H54 (cell line): ENCODE measurements at places on chromosomes 5 and 9.

GRCh38 chr5:54653956-54654614, 136.5 kb downstream of the SNX18 start:
- no peak for DNase-seq

GRCh38 chr5:32138839-32139493, 35.2 kb downstream of the GOLPH3 start:
- no peak for DNase-seq

- DNase-seq, result no peak
These were observed 42.5 kb upstream of the GNPDA1 start for GRCh38 chr5:142055301-142055700.

- DNase-seq, result no peak
These were observed 387.7 kb downstream of the TLR4 start for GRCh38 chr9:118091711-118092500.

- no peak for DNase-seq
These were observed 589 bp downstream of the RIC1 start for GRCh38 chr9:5629312-5630080.

DNA sequence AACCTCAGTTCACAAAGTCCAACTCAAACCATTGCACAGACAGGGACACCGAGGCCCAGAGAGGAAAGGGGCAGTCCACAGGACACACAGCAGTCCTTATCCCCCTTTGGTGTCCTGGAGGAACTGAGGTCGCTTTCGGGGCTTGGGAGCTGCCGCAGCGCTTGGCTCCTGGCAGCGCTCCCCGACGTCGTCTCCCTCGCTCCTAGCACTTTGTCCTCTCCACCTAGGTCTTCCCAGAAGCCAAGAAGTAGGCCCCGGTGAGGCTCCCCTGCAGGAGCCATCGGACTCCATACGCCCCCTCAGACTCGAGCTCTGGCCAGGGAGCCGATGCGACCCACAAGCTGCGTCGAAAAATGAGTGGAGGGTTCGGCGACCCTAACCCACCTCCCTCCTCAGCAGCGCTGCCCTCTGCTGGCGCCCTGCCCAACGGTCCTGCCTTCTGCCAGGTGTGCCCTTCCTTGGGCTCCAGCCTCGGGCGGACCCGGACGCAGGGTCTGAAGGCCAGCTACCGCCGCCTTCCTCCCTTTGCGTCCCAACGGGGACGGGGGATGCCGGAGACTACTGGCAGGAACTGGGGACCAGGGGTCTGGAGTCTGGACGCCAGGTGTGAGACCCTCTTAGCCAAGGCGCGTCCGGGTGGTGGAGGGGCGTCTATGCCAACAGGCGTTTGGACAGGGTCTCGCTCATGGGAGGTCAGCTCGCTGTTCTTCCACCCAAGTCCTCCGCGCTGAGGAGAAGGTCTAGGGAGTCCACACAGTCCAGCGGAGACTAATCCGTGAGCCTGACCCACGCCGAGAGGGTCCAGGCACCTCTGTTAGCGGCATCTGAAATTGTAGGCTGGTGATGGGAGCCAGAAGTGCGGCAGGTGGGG, 2.1 kb upstream of the PRDM12 start:
- DNase-seq, result no peak

DNA sequence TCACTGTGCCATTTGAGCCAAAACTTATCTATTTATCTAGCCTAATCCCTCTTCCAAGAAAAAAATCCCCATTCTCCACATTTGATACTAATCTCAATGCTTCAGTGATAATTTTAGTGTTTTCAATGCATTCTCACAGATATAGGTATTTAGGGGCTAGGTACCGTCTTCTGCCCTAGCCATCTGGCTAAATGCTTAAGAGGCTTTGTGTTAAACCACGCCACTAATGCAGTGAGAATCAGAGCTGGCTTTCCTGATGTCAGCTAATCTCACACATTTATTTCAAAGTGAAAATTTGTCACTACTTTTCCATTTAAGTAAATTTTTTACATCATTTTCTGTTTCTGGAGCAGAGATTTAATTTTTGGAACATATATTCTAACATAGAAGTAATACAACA, 479.7 kb downstream of the MAN2A1 start:
- DNase-seq, result no peak

- no peak for DNase-seq
These were observed 113.7 kb downstream of the COL23A1 start for GRCh38 chr5:178476531-178476930.

DNA sequence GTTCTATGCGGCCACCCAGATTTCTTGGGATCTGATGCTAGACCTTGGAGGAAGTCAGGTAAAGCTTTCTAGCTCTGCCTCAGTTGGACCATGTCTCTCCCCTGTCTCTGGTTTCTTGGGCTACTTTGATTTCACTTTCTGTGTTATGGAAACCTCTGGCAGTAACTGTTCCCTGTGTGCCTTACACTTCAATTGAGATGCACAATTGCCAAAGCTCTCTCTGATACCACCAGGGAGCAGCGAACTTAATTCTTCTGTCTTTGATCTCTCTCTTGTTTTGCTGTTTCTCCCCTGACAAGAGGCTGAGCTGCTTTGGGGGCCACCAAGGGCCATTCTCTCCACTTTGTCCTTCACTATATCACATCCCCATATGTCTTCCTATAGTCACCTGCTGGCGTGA, 61.4 kb downstream of the PGM5 start:
- no peak for DNase-seq

GRCh38 chr5:134133995-134134541, 19.6 kb downstream of the TCF7 start:
- DNase-seq, result no peak

GRCh38 chr5:37034955-37035354, 158.4 kb downstream of the NIPBL start:
- no peak for DNase-seq

DNA sequence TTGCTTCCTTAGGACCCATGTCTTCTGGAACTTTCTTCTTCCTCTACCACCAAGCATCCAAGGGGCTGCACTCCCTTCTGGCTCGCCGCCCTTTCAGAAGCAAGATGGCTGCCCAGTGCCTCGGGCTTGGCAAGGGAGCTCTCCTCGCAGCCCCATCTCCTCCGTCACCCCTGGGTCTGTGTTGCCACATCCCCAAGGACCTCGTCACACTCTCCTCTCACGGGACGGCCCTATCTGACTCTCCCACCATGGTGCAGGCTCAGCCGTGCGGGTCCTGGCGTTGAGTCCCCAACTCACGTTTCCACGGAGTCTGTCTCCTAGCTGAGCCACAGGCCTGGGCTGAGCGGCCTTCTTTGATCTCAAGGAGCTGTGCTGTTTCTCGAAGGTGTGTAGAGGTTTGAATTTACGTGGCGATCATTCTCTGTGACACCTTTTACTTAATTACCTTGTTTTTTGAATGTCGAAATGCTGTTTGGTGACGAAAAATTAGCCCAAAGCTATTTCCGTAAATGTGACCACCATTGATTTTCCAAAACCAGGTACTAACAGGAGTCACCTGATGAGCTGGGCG, 15.0 kb upstream of the SCGB3A1 start:
- DNase-seq, result no peak
